Retinal pigment epithelial cell (primary cell): ENCODE measurements at places on chromosomes 4 and X.
A peak's percentile ranks its signal among the peaks of the same experiment; 100 is the strongest.

- no peak for DNase-seq
These were observed 23.8 kb downstream of the VSIG4 start for GRCh38 chrX:66015900-66016689.

GRCh38 chrX:13109817-13110216 lies 65.4 kb upstream of the FAM9C start:
- no peak for DNase-seq

- DNase-seq: no peak
These were observed 721.5 kb downstream of the IL1RAPL1 start for GRCh38 chrX:29308726-29309125.

- no peak for DNase-seq
These were observed 30.9 kb downstream of the PROM1 start for GRCh38 chr4:16052939-16053338.

DNA sequence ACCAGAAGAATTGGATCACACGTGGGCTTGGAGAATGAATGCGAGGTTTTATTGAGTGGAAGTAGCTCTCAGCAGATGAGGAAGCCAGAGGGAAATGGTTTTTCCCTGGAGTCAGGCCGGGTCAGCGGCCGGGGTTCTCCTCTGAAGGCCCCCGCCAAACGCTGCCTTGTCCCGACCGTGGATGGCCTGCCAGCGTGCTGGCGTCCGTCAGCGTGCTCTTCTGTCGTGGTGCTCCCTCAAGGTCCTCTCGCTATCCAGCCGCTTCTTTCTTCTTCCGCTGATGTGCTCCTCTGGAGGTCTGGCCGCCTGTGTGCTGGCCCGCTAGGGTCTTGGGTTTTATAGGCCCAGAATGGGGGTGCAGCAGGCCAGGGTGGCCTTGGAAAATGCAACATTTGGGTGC lies 632.2 kb downstream of the TRAM1L1 start:
- no peak for DNase-seq

DNA sequence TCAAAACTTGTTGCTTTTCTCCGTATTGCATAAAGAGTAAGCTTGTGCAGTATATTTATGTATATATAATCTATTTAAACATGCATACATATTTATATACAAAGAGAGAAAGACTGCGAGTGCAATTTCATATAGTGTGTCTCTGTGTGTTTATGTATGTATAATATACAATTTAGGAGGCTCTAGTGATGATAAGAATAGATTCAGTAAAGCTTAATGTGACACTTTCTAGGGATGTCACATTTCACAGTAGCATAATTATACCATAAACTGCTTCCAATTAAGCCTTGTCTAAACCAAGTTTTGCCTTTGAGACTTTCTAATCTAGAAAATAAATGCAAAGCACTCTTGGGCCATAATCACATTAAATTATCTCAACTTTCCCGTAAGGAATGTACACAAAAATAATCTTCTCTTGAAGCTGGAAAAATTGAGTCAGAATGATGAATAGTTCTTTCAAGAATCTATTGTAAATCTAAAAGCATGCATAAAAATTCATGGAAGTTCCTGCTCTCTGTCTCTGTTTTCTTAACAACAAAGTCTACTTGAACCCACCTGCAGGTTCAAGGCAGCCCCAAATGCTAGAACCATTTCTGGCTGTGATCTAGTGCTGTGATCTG lies 114.1 kb upstream of the NPY2R start:
- DNase-seq: peak; percentile 38
